ENCODE measurements at places on chromosomes 5 and 9. TPM values are rescaled to one million over a fixed set of nuclear protein-coding genes. Genes with fewer than 3 reads are reported as not detected.
A peak's percentile ranks its signal among the peaks of the same experiment; 100 is the strongest.

- DNase-seq, result peak; percentile 81
These were observed 115.4 kb downstream of the LHX2 start for GRCh38 chr9:124126648-124127646.

- DNase-seq, result no peak
These were observed 20.3 kb downstream of the WHRN start for GRCh38 chr9:114484854-114485443.

DNA sequence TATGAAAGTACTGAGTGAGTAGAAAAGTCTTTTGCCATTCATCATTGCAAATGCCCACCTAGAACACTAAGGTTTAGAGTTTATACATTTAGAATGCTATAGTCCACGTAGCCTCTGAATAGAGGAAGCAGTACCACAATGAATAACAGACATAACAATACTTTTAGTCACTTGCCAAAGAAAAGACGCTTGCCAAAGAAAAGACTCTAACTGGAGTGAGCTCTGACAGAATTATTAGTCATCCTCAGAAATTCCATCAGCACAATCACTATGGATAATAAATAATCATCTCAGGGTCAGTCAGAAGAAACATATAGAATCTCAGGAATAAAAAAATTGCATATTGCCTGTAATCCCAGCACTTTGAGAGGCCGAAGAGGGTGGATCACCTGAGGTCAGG, 168.5 kb upstream of the TARS1 start:
- no peak for DNase-seq

DNA sequence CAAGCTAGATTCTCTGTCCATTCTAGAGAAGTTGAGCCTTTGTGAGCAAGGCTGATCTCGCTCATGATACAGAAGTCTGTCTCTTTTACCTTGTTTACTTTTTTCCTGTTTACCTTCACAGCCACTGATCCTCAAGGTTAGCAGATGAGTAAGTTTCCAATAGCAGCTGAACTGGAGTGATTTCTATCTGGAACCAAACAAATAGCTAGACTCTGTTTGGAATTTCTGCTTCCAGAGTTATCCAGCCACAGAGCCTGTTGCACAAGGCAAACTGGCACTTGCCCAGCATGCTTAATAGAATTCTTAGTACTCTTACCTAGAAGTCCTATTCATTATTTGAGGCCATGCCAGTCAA, 12.8 kb upstream of the PANK3 start:
- DNase-seq, result no peak

- DNase-seq, result no peak
These were observed 3.1 kb downstream of the KLF9 start for GRCh38 chr9:70411121-70411929.

- peak; percentile 16 for DNase-seq
These were observed 124.3 kb upstream of the SLC12A2 start for GRCh38 chr5:127959152-127959764.

PCSK5 gene
- total RNA-seq, result 3.1 TPM
